ENCODE measurements at places on chromosomes 12 and 14. TPM values are rescaled to one million over a fixed set of nuclear protein-coding genes. Genes with fewer than 3 reads are reported as not detected.

GRCh38 chr12:6959058-6959804, 8.1 kb downstream of the PTPN6 start:
- DNase-seq = no peak
- H3K27me3 ChIP-seq = no peaks in the 10 kb centered on the region
- peak overlapping the region; percentile 66 for H3K27ac ChIP-seq
- peaks cover 34% of the 10 kb centered on the region for H3K4me1 ChIP-seq
- no peaks in the 10 kb centered on the region for H3K36me3 ChIP-seq

- no peak for DNase-seq
- H3K36me3 ChIP-seq = peaks cover 7% of the 10 kb centered on the region
- H3K4me3 ChIP-seq = no peak overlapping the region
- no peak overlapping the region for H3K27ac ChIP-seq
- peaks cover 11% of the 10 kb centered on the region for H3K4me1 ChIP-seq
- no peaks in the 10 kb centered on the region for H3K27me3 ChIP-seq
Observed at GRCh38 chr14:92997343-92998061, 74.6 kb downstream of the CHGA start.

Gene TAS2R42
- not detected for total RNA-seq

DNA sequence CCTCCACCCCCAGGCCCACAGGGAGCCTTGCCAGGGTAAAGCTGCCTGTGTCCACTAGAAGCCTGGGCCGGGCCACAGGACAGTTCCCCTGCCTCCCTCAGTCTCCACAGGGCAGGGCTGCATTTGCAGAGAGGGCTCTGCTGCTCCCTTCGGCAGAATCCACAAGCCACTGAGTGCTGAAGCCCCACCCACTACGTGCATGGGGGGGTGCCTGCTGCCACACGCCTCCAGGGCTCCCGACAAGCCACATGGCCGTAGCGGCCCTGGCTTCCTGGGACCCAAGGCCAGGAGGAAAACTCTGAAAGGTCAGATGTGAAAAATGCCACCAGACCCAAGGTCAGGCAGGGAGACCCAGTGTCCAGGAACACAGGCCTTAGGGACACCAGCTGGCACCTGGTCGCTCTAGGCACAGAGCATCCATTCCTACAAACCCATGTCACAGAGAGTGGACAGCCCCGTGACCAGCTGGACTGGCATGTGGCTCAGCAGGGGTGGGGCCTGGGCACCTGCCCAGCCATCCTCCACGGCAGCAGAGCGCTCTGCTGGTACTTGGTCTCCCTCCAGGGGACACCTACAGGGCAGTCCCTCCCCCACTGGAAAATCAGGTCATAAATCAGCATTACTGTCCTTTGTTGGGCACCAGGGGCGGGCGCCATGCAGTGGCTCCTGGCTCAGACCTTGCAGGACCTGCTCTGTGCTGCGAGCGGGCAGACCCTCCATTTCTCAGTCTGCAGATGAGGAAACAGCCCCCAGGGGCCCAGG, 42.9 kb downstream of the CCDC85C start:
- peaks cover 58% of the 10 kb centered on the region for H3K4me1 ChIP-seq
- H3K36me3 ChIP-seq = no peaks in the 10 kb centered on the region
- no peaks in the 10 kb centered on the region for H3K27me3 ChIP-seq
- H3K27ac ChIP-seq = no peak overlapping the region

Gene POTEM
- not detected for total RNA-seq

Gene TAS2R9
- not detected for total RNA-seq

- H3K4me1 ChIP-seq = no peaks in the 10 kb centered on the region
- DNase-seq = no peak
- peaks cover 51% of the 10 kb centered on the region for H3K27me3 ChIP-seq
- no peak overlapping the region for H3K27ac ChIP-seq
- H3K4me3 ChIP-seq = peak overlapping the region; percentile 56
Observed at GRCh38 chr14:100824901-100825712, 811 bp upstream of the MEG3 start.

GRCh38 chr12:87427770-87428169, 601.4 kb downstream of the C12orf50 start:
- H3K27ac ChIP-seq = no peak overlapping the region
- H3K4me3 ChIP-seq = no peak overlapping the region
- no peaks in the 10 kb centered on the region for H3K36me3 ChIP-seq
- no peaks in the 10 kb centered on the region for H3K4me1 ChIP-seq
- H3K27me3 ChIP-seq = no peaks in the 10 kb centered on the region

GRCh38 chr14:71050227-71050823, 143.1 kb downstream of the PCNX1 start:
- peaks cover 9% of the 10 kb centered on the region for H3K36me3 ChIP-seq
- H3K27me3 ChIP-seq = no peaks in the 10 kb centered on the region
- no peaks in the 10 kb centered on the region for H3K4me1 ChIP-seq

Gene HOTAIR
- not detected for total RNA-seq

DNA sequence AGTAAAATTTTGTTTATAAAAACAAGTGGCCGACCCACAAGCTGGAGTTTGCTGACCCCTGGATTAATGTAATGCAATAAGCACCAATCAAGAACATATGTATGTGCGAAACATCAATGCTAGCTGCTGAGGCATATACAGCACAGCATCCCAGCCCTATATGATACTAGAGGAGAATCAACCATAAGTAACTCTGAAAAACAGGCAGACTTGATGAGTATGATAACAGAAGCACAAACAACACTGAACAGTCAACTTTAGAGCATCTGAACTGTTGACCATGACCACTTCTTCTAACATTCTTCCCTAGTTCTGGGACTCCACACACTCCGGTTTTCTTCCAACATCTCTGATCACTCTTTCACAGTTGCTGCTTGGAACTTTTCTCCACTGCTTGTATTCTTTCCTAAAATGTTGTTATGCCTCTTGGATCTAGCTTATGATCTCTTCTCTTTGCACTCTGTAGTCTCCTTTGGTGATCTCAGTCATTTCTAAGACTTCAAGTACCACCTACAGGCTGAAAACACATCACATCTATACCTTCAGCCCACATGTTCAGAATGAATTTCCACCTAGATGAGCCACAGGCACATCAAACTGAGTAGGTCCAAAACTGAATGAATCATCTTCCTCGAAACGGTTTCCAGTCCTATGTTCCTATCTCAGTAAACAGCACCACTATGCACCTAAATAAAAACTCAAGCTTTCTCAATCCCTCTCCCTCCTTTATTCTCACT, 57.2 kb downstream of the STXBP6 start:
- no peaks in the 10 kb centered on the region for H3K36me3 ChIP-seq
- no peak for DNase-seq
- H3K4me1 ChIP-seq = peaks cover 14% of the 10 kb centered on the region
- no peaks in the 10 kb centered on the region for H3K27me3 ChIP-seq

DNA sequence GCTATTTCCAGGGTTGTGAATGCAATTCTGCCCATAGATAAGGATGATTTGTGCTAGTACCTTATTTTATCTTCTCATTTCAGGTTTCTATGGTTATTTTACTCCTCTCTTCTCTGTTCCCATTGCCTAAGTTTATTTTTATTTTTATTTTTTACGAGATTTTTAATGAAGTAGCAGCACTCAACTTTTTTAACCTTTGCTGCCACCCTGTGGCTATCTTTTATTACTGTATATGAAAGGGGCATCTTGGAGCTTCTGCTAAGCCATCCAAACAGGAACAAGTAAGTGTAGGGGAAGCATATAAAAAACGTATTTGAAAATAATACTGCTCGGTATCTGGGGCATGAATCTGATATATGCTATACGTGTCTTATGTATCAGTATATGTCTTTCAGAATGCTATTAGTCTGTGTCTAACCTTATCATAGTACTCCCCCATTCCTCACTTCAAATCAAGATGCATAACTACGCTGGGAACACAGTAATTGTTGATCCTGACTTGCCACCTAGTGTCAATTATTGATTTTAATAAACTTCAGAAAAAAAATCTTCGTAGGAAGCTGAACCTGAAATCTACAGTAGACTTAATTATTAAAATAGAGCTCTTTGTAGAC, 60.3 kb downstream of the KLRG1 start:
- H3K27ac ChIP-seq = no peak overlapping the region
- no peaks in the 10 kb centered on the region for H3K36me3 ChIP-seq
- H3K4me1 ChIP-seq = no peaks in the 10 kb centered on the region
- no peak overlapping the region for H3K4me3 ChIP-seq

DNA sequence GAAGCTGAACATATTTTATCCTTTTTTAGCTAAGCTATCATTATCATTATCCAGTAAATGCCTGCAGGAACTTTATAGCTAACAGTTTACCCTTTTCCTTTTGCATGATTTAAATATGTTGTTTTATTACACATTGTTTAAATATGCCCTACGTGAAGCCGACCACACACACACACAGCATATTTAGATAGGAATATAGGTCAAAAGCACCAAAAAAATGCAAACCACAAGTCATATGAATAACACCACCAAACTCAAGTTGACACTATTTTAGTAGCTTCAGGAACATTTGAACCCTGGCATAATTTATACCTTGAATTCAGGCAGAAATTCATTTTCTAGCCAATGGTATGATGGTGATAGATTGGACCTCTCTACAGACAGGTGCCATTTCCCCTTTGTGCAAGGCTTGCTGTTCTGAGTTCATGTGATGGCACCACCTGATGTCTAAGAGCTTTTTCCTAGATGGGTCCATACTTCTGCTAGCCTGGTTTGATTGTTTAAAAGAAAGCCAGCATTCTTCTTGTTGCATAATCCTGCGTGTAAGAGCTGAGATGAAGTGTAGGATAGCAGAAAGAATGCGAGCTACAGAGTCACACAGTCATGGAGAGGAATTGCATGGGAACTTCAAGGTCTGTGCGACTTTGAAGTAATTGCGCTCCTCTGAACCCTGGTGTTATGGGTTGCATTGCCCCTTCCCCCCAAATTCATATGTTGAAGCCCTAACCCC, 454.8 kb upstream of the SOX5 start:
- DNase-seq = no peak
- H3K27ac ChIP-seq = no peak overlapping the region
- no peaks in the 10 kb centered on the region for H3K4me1 ChIP-seq
- no peaks in the 10 kb centered on the region for H3K27me3 ChIP-seq

GRCh38 chr14:74979029-74979428, 23.6 kb upstream of the PGF start:
- H3K4me3 ChIP-seq = no peak overlapping the region
- H3K27me3 ChIP-seq = no peaks in the 10 kb centered on the region
- no peak for DNase-seq

- H3K4me3 ChIP-seq = no peak overlapping the region
- DNase-seq = no peak
- no peak overlapping the region for H3K27ac ChIP-seq
- H3K27me3 ChIP-seq = no peaks in the 10 kb centered on the region
- no peaks in the 10 kb centered on the region for H3K36me3 ChIP-seq
Observed at GRCh38 chr12:51889216-51890132, 1.6 kb downstream of the ANKRD33 start.

- H3K4me3 ChIP-seq = no peak overlapping the region
- H3K27me3 ChIP-seq = no peaks in the 10 kb centered on the region
- no peak for DNase-seq
- H3K36me3 ChIP-seq = no peaks in the 10 kb centered on the region
Observed at GRCh38 chr14:47040550-47040949, 389.0 kb upstream of the RPL10L start.

- H3K36me3 ChIP-seq = no peaks in the 10 kb centered on the region
- no peak overlapping the region for H3K27ac ChIP-seq
- H3K4me1 ChIP-seq = no peaks in the 10 kb centered on the region
- no peak for DNase-seq
Observed at GRCh38 chr12:81150382-81150781, 72.5 kb downstream of the ACSS3 start.

DNA sequence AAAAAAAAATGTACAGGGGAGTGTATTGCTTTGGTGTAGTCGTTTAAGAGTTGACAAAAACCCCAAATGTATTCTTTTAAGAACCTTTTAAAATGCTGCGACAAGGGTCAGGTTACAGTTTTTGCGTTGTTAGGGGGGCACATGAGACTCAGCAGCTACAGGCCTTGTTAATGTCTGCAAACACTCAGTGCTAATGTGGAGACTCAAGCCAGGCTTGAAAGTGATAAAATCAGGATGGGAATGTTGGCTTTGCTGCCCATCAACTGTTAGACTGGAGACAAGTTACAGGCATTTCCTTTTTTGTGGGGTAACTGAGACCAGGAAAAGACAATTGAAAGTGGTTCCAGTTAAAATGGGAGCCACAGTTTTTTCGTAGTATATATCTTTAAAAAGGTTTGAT, 84.8 kb downstream of the PRKCH start:
- no peaks in the 10 kb centered on the region for H3K27me3 ChIP-seq
- no peak for DNase-seq
- H3K4me3 ChIP-seq = no peak overlapping the region

Gene FOXN4
- total RNA-seq = not detected

- H3K36me3 ChIP-seq = no peaks in the 10 kb centered on the region
- H3K27me3 ChIP-seq = peaks cover 3% of the 10 kb centered on the region
- H3K4me3 ChIP-seq = no peak within 1 kb of the TSS
- peaks cover 9% of the 10 kb centered on the region for H3K4me1 ChIP-seq
- no peak within 1 kb of the TSS for H3K27ac ChIP-seq
Observed at GRCh38 chr12:95551305-95551704, at the start of gene USP44. Gene USP44, minus strand, starts transcription at chr12:95551476. Its CDS starts 17,220 bp downstream, at chr12:95534256.

Gene PMEL
- 0.86 TPM for total RNA-seq

GRCh38 chr12:106127338-106128126, 11.2 kb downstream of the NUAK1 start:
- DNase-seq = no peak
- H3K36me3 ChIP-seq = no peaks in the 10 kb centered on the region
- H3K4me1 ChIP-seq = peaks cover 94% of the 10 kb centered on the region
- peak overlapping the region; percentile 95 for H3K27ac ChIP-seq

Gene MYF6
- total RNA-seq = not detected

Data from heart left ventricle (tissue), 16 donors.